Activated CD4-positive, alpha-beta T cell treated with anti-CD3 and anti-CD28 coated beads, Interleukin-2, amount 50 U/mL, for 48 hours (primary cell): ENCODE measurements at places on chromosomes 2 and 18.

DNA sequence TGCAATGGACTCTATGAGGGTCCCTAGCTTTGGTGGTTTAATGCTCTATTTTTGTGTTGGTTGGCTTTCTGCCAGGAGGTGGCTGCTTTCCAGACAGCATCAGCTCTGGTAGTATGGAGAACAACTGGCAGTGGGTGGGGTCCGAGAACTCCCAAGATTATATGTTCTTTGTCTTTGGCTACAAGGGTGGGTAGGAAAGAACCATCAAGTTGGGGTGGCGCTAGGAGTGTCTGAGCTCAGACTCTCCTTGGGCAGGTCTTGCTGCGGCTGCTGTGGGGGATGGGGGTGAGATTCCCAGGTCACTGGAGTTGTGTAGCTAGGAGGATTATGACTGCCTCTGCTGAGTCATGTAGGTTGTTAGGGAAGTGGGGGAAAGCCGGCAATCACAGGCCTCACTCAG lies 976.1 kb upstream of the GYPC start:
- no peak for DNase-seq

DNA sequence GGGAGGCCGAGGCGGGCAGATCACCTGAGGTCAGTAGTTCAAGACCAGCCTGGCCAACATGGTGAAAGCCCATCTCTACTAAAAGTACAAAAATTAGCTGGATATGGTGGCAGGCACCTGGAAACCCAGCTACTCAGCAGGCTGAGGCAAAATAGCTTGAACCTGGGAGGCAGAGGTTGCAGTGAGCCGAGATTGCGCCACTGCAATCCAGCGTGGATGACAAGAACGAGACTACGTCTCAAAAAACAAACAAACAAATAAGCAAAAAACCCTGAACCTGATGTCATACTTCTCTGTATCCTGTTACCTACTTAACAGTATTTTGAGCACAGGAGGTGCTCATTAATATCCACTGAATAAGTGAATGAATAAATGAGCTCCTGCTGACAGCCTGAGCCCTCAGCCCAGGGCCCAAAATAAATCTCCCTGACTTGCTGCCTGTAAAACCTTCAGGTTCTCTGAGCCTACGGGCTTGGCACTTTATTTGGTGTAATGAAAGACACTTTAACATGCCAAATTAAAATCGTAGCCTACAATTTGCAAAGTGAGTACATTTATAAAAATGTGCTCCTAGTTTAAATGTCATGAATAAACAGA lies 215.1 kb downstream of the ZNF385B start:
- no peak for DNase-seq

DNA sequence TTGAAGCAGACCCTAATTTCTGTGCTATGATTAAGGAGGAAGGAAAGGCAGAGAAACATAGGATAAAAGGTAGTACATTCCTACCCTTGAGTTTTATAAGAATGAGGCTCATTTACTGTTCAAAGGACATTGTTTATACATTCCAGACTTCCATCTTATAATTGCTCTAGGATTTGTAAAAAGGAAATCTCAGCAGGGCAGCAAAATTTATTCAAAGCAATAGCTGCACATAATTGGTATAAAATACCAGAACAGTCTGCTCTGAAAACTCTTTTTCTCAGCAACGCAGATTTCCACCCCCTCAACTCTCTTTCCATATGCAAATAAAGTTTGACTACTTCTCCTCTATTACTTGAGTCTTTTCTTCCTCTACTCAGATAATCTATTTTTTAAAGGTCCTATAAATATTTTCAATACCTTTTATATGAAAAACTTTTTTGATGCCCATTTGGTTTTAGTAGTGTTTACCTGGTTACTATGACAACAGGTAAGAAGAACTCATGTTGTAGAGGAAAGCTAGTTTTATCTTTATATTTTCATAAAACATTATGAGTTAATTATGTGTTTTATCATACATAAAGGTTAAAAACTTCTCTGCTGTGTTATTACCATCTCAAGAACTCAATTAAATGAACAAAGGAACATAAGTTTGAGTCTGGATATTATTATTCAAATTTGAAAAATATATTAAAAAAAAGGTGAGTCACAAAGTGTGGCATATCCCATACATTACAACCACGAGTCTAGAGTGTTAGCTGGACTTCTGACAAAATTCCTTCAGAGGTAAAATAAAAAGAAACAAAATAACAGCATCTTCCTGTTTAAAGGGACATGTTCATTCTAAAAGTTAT lies 19.9 kb downstream of the RBMS1 start:
- DNase-seq = no peak

DNA sequence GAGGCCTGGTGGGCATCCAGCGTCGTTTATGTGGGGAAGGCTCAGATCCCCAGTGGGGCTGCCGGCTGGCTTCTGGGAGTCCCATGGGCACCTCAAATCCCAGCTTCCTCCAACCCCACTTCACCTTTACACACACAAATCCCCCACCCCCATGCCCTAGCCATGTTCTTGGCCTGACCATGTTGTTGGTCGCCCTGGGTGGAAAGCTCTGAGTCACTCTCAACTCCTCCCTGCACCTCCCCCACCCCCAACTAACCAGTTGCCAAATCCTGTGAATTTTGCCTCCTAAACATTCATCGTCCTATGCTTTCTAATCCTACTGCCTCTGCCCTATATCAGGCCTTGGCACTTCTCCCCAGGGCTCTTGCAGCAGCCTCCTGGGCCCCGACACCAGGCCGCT lies 6.4 kb downstream of the TNS1 start:
- DNase-seq = no peak

- no peak for DNase-seq
Observed at GRCh38 chr18:79587779-79588635, 91.6 kb upstream of the CTDP1 start.

GRCh38 chr2:178531168-178531567 lies 50.9 kb downstream of the PLEKHA3 start:
- no peak for DNase-seq

GRCh38 chr2:127566139-127566417 lies 30.6 kb downstream of the MYO7B start:
- no peak for DNase-seq

DNA sequence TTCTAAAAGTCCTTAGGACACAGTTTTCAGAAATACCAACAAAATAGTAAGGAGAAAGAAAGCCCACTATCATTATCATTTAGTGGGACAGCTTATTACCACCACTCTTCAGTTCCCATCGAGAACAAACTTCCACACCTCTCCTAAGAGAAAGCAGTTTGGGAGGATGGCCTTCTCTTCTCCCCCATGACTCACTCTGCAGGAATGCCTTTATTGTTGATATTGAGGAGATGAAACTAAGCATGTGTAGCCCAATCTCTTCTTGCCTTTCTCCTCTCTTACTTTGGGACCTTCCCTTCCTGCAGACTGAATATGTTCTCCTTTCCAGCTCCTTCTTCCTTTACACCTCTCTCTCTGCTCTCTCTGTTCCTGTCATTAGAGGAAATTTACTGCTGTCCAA lies 30.0 kb upstream of the ERMN start:
- DNase-seq = no peak
